ENCODE measurements at places on chromosomes 16 and 17.

- no peak overlapping the region for H3K27ac ChIP-seq
- H3K36me3 ChIP-seq = no peaks in the 10 kb centered on the region
- H3K4me3 ChIP-seq = no peak overlapping the region
- DNase-seq = no peak
These were observed 104.2 kb downstream of the CDK5R1 start for GRCh38 chr17:32590974-32591373.

GRCh38 chr17:50779747-50780353, 12.5 kb upstream of the ANKRD40CL start:
- H3K36me3 ChIP-seq = no peaks in the 10 kb centered on the region
- H3K4me1 ChIP-seq = peaks cover 14% of the 10 kb centered on the region
- no peaks in the 10 kb centered on the region for H3K27me3 ChIP-seq
- H3K4me3 ChIP-seq = no peak overlapping the region
- peak; percentile 56 for DNase-seq

GRCh38 chr17:68461122-68461539, 3.8 kb upstream of the WIPI1 start:
- H3K36me3 ChIP-seq = no peaks in the 10 kb centered on the region
- H3K27me3 ChIP-seq = no peaks in the 10 kb centered on the region
- H3K4me3 ChIP-seq = no peak overlapping the region
- DNase-seq = no peak
- H3K27ac ChIP-seq = peak overlapping the region; percentile 58
- H3K4me1 ChIP-seq = peaks cover 53% of the 10 kb centered on the region

DNA sequence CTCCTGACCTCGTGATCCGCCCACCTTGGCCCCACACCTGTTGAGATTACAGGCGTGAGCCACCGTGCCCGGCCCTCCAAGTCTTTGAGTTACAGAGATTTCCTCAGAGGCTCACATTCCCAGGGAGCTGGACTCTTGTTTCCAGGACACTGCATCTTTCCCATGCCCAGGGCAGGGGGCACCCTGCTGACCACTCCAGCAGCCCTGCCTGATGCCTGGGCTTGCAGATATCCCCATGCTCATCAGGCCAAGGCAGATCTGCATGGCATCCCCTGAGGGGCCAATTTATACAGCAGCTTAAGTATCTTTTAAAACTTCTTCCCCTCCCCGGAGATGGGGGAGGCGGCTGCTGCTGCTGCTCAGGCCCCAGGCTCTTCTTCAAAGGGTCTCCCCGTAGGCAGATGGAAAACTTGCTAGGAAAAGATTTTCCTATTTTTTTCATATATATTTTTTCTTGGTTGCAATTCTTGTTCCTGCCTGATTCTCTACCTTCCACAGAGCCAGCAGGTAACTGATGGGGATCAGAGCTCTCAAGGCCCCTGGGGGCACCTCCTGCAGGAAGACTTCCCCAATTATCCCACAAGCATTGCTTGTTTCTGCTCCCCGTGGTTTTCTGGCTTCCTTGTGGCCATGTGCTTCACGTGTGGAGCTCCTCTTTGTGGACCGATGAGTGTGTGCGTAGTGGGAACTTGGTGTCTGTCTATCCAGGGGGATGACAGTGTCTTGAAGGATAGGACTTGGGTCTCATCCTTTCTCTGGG, 102.2 kb upstream of the SDK2 start:
- no peak overlapping the region for H3K27ac ChIP-seq
- H3K4me3 ChIP-seq = no peak overlapping the region
- DNase-seq = no peak
- no peaks in the 10 kb centered on the region for H3K27me3 ChIP-seq
- no peaks in the 10 kb centered on the region for H3K4me1 ChIP-seq

DNA sequence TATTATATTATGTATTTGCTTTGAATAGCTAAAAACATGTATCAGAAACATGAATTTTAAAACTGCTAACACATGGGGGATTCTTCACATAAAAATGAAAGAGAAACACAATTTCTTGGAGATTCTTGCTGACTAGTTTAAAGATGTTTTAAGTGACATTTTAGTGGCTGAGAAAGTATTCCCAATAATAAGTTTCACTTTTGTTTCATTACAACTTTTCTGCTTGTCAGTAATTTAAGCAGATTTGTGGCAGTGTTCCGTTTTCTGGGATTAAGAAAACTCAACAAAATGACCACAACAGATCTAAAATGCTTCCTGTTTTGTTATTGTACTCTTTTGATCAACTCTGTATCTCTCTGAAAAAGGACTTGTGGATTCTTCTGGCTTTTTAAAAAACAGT, 75.9 kb downstream of the NLK start:
- H3K27me3 ChIP-seq = no peaks in the 10 kb centered on the region
- H3K27ac ChIP-seq = no peak overlapping the region
- no peak for DNase-seq
- H3K4me3 ChIP-seq = peak overlapping the region; percentile 1
- H3K36me3 ChIP-seq = no peaks in the 10 kb centered on the region
- H3K4me1 ChIP-seq = peaks cover 5% of the 10 kb centered on the region

DNA sequence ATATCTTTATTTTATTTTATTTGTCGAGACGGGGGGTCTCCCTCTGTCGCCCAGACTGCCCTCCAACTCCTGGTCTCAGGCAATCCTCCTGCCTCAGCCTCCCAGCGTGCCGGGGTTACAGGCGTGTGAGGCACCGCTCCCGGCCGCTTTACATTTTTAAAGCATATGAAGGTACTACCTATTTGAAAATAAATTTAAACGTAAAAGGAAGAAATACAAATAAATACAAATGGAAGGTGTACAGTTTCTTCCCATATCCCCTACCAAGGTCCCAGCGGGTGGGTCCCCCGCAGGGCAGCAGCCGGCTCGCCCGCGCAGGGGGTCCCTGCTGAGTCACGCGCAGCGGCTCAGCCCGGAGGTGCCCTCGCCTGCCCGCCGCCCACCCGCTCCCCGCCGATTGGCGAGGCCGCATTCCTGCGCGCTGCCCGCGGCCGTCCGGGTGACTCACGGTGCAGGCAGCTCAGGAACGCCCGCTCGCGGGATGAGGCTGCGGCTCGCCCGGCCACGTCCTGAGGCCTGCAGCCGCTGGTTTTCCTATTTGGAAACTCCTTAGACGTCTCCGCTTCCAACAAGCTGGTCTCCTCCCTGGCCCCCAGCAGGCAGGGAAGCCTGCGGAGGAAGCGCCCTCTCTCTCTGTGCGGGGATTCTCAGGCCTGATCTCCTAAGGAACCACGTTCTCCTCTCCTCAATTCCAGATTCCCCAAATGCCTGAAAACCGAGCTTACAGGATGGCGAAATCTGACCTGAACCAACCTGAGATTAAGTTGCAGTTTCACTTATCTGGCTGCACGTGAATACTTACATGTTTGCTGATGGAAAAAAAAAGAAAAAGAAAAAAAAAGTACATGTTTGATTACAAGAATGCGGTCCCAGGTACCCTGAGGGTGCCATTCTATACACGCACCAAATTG, 54.8 kb upstream of the MAP3K14 start:
- H3K36me3 ChIP-seq = no peaks in the 10 kb centered on the region
- peak; percentile 67 for DNase-seq
- no peak overlapping the region for H3K27ac ChIP-seq
- H3K4me1 ChIP-seq = no peaks in the 10 kb centered on the region

- DNase-seq = peak; percentile 70
- peaks cover 73% of the 10 kb centered on the region for H3K4me1 ChIP-seq
- H3K27ac ChIP-seq = peak overlapping the region; percentile 65
These were observed 24.0 kb downstream of the PIK3R5 start for GRCh38 chr17:8941520-8941919.

DNA sequence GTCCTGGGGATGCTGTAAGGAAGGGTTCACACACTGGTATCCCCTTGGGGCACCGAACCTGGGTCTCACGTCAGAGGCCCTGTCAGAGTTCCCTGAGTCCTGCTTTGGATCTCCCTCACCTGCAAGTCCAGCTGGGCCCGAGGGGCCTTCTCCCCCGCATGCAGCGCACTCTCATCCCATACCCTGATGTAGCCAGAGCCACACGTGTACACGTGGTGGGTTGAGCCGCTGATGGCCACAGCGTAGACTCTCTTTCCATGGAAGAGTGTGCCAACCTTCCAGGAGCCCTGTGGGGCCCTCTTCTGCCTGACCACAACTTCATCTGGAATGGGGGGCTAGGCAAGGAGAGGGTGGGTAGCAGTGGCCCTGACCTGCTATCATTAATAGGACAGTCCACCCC, 9.9 kb downstream of the TLE7 start:
- no peak for DNase-seq
- H3K27ac ChIP-seq = no peak overlapping the region
- no peak overlapping the region for H3K4me3 ChIP-seq
- H3K27me3 ChIP-seq = no peaks in the 10 kb centered on the region
- no peaks in the 10 kb centered on the region for H3K36me3 ChIP-seq

GRCh38 chr17:9343516-9343915, 232.1 kb downstream of the STX8 start:
- no peaks in the 10 kb centered on the region for H3K36me3 ChIP-seq
- H3K4me1 ChIP-seq = no peaks in the 10 kb centered on the region
- no peak overlapping the region for H3K4me3 ChIP-seq
- H3K27me3 ChIP-seq = no peaks in the 10 kb centered on the region
- H3K27ac ChIP-seq = no peak overlapping the region
- no peak for DNase-seq

DNA sequence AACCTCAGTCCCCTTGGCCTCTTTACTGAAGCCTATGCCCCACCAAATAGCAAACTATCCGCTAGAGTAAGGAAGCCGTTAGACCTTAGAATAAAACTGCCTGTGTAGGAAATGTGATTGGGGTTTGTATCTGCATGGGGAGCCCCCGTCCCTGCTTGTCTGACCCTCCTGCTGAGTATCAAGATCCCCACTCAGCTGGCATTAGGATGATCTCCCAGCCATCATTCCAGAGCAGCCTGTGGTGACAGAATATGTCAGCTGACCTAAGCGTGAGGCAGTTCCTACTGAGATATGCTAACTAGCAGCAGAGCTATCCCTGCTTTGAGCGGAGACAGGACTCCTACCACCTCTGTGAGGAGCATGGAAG, 645 bp upstream of the GFOD2 start:
- peaks cover 16% of the 10 kb centered on the region for H3K4me1 ChIP-seq
- H3K27ac ChIP-seq = peak overlapping the region; percentile 88
- DNase-seq = no peak
- H3K4me3 ChIP-seq = peak overlapping the region; percentile 95

DNA sequence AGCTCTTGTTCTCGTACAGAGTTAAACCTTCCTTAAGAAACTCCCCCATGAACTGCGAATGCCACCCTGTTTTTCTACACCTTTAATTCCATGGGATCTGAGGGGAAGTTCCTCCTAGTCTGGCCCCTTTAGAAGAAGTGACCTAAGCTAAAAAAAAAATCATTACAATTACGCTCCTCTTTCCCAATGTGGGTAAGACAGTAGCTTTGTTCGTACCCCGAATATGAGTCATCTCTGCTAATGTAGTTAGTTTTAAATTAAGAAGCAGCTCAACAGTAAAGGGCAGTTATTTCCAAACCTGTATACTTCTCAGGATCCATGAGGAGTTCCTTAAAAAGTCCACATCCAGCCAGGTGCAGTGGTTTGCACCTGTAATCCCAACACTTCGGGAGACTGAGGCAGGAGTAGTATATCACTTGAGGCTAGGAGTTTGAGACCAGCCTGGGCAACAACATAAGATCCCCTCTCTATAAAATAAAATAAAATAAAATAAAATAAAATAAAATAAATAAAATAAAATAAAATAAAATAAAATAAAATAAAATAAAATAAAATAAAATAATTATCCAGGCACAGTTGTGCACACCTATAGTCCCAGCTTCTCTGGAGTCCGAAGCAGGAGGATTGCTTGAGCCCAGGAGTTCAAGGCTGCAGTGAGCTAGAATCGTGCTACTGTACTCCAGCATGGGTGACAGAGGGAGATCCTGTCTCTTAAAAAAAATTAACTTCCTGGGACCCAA, 26.1 kb downstream of the RCVRN start:
- no peak overlapping the region for H3K27ac ChIP-seq
- no peak overlapping the region for H3K4me3 ChIP-seq
- no peak for DNase-seq
- H3K27me3 ChIP-seq = no peaks in the 10 kb centered on the region
- H3K4me1 ChIP-seq = no peaks in the 10 kb centered on the region

- DNase-seq = no peak
- H3K4me1 ChIP-seq = no peaks in the 10 kb centered on the region
- no peak overlapping the region for H3K27ac ChIP-seq
These were observed 27.6 kb upstream of the C1QTNF8 start for GRCh38 chr16:1123525-1124230.
